Erythroblast (primary cell): ENCODE measurements at places on chromosomes 4 and X.

GRCh38 chrX:125005863-125006262, 313.8 kb upstream of the TEX13C start:
- no peak for DNase-seq

DNA sequence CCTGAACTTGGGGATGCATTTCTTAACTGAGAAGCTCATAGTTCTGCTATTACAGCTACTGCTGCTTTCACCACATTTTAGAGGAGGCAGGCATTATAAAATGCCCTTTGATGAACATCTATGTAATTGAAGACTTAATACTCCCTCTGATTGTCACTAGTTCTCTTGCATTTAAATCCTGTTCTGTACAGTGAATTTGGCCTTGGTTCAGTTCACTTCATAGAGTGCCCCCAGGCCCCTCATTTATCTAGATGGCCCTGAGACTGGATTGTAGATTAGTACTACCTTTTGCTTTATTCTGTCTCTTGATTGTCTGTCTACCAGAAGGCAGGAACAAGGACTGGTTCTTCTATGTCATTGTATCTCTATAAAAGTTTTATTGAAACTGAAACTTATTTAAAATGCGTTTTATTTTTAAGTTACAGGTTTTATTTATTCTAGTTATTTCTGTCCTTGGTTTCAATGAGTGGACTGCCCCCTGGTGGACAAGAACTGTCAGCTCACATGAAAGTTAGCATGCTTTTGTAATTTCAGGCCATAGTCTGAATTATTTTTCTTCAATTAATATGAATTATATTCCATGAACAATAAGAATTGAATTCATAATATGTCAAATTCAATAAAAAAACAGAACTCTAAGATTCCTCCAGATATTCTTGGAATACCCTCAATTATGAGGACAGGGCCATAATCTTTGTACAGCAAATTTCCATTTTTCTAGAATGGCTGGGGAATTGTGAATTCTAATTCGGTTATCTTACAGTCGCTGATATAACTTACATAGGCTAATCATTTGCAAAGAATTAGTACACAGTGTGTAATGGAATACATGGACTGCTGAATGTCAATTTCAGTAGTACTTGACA, 47.2 kb upstream of the TMEM33 start:
- peak; percentile 70 for DNase-seq

DNA sequence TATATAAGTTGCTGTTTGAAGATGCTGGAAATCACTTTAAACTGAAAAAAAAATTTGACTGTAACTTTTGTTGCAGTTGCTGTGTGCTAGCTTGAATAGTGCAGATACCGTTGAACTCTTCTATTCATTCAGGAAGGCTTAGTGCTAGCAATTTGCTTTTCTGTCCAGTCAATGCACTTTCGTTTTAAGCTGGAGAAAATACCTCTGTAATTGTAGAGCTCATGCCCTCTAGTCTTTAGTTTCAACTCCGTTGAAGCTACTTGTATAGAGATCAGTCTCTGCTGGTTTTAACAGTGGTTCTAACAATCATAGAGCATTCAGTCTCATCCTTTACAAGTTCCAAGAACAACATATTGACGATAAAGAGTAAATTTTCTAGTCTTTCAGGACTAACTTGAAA, 49.0 kb upstream of the TRPC3 start:
- no peak for DNase-seq

- no peak for DNase-seq
These were observed 182.4 kb upstream of the CXXC4 start for GRCh38 chr4:104677116-104677515.

- no peak for DNase-seq
These were observed 195.5 kb upstream of the VEGFC start for GRCh38 chr4:176988226-176988625.

GRCh38 chr4:2923668-2924173, 39.5 kb downstream of the NOP14 start:
- no peak for DNase-seq

- peak; percentile 60 for DNase-seq
These were observed 64.5 kb downstream of the ANXA3 start for GRCh38 chr4:78616046-78616498.

DNA sequence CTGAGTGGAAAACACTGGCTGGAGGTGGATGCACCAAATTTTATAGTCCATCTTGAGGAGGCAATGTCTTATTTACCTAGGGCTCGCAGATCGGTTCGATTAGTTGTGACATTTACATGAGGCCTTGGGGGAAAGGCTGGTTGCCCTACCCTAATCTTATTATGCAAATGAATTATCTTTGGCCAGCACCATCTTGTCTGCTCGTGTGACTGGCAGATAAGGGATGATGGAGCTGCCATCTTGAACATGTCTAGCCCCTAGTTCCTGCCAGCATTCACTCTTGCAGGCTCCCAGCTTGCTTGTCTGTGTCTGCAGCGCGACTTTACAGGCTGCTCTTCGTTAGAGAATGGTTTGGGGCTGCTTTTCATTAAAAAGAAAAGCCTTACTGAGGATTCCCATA, 61.9 kb downstream of the SEC24B start:
- peak; percentile 73 for DNase-seq

DNA sequence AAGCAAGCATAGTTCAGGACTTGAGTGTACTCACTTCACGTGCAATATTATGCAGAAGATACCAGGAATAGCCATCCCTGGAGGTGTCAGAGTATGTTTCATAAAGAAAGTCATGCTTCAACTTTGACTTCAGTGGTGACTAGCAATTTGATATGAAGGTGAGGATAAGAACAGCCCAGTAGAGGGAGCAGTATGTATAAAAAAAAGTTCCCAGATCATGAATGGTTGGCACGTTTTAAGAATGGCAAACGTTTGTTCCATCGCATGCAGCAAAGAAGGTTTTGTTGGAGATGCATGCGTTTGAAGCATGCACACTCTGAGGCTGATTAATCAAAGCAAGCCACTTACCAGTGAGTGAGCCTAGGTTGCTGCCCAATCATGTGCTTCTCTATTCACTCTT, 33.5 kb upstream of the SLITRK4 start:
- no peak for DNase-seq

GRCh38 chr4:70515367-70516250, 2.8 kb upstream of the AMTN start:
- no peak for DNase-seq

DNA sequence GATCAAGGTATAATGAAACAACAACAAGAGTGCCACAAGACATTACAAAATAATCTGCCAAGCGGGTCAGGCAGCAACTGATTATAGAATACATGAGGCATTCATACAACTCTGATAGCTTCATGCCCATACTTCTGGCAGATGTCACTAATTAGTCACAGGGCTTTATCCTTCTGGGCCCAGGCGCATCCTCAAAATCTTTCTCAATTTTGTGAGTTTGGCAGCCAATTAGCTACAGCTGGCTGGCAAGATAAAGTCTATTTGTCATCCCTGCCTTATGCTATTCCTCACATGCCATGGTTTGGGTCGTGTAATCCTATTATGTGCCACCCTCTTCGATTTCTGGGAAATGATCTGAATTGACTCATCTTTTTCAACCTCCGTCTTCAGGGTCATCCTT, 254.3 kb downstream of the PACRGL start:
- no peak for DNase-seq

DNA sequence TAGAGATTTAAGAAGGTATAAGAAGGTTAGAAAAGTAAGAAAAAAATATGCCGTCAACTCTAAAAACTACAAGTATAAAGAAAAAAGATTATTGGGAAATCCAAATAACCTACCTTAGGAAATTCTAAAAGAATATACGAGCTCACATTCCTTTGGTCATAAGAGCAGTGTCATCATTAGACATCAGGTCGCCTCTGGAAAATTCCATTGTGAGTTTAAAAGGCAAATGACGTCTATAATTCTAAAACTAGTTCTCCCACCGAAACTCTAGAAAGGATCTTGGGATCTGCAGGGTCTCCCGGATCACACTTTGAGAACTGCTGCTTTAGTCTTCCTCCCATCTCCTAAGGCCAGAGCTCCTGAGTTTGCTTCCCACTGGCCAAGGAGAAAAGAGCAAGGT, 518 bp upstream of the SAT1 start:
- DNase-seq: no peak
